ENCODE measurements at places on chromosomes 6 and 20. TPM values are rescaled to one million over a fixed set of nuclear protein-coding genes. Genes with fewer than 3 reads are reported as not detected.

MGME1 gene
- total RNA-seq, result 5.6 TPM

DTD1 gene
- total RNA-seq, result 78.3 TPM

PROKR2 gene
- not detected for total RNA-seq

DPM1 gene
- 78.4 TPM for total RNA-seq

SLC22A16 gene
- not detected for total RNA-seq

TSPO2 gene
- not detected for total RNA-seq

LSM2 gene
- 18.4 TPM for total RNA-seq

SLC52A3 gene
- not detected for total RNA-seq

ENPP1 gene
- total RNA-seq, result 15.7 TPM

GJA10 gene
- total RNA-seq, result not detected

OR12D3 gene
- not detected for total RNA-seq

GPX5 gene
- total RNA-seq, result not detected

DPPA5 gene
- not detected for total RNA-seq

PRDM13 gene
- total RNA-seq, result not detected

CST7 gene
- total RNA-seq, result not detected

GPR6 gene
- not detected for total RNA-seq

NMBR gene
- total RNA-seq, result not detected

OR2H2 gene
- not detected for total RNA-seq

SUPT3H gene
- 16.6 TPM for total RNA-seq

PRPH2 gene
- 4.9 TPM for total RNA-seq

ZNF512B gene
- 10.6 TPM for total RNA-seq

ACSS1 gene
- total RNA-seq, result 0.89 TPM
